ENCODE measurements at places on chromosomes 4 and X.

DNA sequence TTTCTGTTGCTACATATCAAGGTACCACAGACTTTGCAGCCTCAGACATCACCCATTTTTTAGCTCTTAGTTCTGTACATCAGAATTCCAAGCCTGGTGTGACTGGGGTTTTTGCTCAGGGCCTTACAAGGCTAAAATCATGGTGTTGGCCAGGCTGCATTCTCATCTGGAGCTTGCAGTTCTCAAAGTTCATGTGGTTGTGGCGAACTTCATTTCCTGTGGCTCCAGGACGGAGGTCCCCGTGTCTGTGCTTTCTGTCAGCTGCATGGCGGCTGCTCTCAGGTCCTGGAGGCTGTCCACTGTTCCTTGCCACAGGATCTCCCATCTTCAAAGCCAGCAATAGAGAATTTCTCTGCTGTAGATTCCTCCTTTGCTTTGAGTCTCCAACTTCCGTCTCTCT lies 157.4 kb downstream of the STIM2 start:
- no peak for DNase-seq

DNA sequence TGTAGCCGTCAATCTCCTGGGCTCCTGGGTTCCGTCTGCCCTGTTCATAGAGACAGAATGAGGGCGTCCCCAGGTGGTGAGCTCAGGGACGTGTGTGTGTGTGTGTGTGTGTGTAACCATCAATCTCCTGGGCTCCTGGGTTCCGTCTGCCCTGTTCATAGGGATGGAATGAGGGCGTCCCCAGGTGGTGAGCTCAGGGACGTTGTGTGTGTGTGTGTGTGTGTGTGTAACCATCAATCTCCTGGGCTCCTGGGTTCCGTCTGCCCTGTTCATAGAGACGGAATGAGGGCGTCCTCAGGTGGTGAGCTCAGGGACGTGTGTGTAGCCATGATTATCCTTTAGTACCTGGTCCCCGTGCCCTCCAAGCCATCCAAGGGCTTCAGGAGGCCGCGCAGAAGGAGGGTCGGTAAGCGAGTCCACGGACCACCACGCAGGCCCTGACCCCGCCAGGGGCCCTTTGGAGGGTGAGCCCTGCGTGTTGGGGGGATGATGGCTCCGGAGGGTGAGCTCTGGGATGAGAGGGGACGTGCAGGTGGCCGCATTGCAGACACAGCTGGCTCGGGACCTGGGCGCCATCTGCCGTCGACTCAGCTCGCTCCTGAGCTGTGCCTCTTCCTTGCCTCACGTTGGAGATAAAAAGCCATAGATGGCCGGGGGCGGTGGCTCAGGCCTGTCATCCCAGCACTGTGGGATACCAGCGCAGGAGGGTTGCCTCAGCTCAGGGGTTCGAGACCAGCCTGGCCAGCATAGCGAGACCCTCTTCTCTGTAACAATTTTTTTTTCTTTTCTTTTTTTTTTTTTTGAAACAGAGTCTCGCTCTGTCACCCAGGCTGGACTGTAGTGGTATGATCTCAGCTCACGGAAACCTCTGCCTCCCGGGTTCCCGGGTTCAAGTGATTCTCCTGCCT lies 5.4 kb upstream of the GTPBP6 start:
- no peak for DNase-seq

GRCh38 chr4:20062054-20062453 lies 189.7 kb upstream of the SLIT2 start:
- no peak for DNase-seq

- no peak for DNase-seq
Measured at GRCh38 chr4:164731827-164732474, 22.0 kb upstream of the SMIM31 start.
